Activated effector memory CD4-positive, alpha-beta T cell treated with anti-CD3 and anti-CD28 coated beads, Interleukin-2, amount 50 U/mL, for 16 hours (primary cell): ENCODE measurements at places on chromosomes 11 and 22.

DNA sequence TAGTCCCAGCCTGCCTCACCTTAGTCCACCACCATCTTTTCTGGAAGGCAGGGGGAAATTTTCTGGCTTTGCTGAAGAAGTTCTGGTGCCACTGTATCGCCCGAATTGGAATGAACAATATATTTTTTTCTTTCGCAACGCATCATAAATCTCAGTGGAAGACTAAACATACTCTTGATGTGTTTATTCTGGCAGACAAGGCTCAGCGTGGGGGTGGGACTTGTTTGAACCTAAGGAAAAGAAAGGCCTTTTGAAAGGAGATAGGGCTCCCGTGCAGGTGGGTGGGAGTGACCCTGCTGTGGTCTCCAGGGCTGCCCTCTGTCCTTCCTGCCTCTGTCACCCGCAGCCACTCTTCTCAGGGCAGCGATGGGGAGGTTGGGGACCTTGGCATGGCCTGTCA lies 42.5 kb downstream of the CD82 start:
- DNase-seq = no peak

GRCh38 chr11:57363131-57364080 lies 17.5 kb downstream of the PRG3 start:
- DNase-seq = no peak

DNA sequence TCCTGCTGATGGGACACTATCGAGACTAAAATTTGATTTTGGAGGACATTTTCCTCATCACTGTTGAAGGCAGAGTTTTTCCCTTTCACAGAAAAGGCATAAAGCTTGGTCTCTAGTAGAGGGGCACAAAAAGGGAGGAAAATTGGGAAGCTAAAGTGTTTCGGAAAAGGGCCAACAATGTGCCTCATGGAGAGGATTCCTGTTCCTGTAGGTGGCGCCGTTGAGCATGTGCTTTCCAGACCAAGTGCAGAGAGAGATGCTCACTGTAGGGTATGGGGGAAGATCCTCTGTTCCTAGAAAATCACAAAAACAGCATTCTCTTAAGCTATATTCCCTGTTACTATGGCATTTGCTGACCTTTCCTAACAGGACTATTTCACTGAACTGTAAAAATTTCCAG lies 18.4 kb upstream of the OR4C5 start:
- no peak for DNase-seq

- DNase-seq = no peak
These were observed 260.4 kb upstream of the ARHGAP20 start for GRCh38 chr11:110972640-110973039.

DNA sequence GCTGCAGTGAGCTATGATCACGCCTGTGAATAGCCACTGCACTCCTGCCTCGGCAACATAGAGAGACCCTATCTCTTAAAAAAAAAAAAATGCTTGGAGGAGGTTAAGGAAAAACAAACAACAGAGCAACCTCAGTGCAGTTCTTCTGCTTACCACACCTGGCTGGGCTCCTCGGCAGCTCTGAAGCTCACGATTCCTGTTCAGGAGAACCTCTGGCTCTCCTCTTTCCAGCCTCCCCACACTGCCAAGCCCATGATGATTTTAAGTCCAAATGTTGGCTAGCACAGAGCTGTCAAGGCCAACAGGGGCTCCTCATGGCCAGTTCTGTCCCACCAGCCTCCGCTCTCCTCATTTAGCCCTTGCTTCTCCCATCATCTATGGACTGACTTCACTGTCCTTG lies 69.7 kb upstream of the ARFGAP3 start:
- no peak for DNase-seq

GRCh38 chr11:48007677-48008076 lies 27.3 kb downstream of the PTPRJ start:
- no peak for DNase-seq

GRCh38 chr11:48184452-48184851 lies 32.2 kb upstream of the OR4B1 start:
- DNase-seq = no peak
